ENCODE measurements at places on chromosomes 12 and 14.

DNA sequence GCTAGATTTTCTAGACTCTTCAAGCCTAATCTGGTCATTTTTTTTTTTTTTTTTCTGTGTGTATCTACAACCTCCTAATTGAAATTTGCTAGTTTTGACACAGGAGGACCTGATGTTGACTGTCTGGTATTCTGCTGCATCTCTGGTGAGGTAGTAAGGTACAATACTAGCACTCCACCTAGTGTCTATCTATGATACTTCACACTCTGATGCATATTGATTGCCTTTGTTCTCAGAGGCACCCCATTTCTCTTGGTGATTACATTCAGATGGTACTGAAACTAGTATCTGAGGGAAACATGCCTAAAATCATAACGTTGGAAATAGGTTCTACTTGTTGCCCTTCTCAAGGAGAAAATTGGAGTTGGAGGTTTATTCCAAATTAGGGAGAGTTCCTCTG, 930.5 kb upstream of the NOVA1 start:
- DNase-seq: peak; percentile 57

DNA sequence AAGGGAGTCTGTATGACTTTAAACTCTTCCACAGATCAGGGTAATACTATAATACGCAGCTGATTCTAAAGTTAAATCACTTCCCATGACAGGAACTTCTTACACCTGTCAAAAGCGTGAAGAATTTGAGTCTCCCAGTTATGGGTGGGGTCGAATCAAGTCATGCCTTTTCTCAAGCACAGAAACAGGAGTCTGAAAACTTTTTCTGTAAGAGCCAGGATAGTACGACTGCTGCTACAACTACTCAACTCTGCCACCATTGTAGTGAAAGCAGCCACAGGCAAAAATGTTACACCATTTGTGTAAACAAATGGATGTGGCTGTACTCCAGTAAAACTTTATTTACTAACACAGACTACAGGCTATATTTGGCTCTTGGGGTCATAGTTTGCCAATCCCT, 90.3 kb downstream of the DUSP6 start:
- DNase-seq: no peak

DNA sequence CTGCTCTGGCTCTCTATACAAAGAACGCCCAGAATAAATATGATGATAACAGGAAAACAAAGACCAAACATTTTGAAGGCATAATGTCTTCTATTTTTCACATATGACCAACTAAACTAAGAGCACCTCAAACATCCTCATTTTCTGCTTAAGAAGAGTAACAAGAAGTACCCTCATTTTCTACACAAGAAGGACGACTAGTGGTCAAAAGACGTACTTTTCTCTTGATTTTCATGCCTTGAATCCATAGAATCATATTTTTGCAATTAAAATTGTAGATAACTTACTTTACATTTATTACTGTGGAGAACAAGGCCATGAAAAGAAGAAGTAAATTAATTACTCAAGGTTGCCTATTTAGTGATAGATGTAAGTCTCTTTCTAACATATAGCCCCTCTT, 358.6 kb downstream of the DUSP6 start:
- DNase-seq: peak; percentile 80

DNA sequence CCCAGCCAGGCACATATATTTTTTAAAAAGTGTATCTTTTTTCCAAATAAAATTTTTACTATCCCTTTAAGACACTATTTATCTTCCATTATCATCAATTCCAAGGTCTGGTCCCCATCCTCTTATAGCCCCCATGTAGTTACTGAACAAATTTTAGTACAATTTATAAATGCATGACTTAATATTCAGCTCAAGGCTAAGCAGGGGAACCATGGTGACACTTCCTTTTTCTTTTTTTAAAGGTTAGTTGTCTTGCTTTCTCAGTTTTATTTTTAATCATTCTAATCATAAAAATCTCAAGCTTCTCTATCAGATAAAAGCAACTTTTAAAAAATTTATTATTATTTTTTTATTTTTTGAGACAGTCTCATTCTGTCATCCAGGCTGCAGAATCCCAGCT, 92.3 kb downstream of the TRAFD1 start:
- DNase-seq: no peak

DNA sequence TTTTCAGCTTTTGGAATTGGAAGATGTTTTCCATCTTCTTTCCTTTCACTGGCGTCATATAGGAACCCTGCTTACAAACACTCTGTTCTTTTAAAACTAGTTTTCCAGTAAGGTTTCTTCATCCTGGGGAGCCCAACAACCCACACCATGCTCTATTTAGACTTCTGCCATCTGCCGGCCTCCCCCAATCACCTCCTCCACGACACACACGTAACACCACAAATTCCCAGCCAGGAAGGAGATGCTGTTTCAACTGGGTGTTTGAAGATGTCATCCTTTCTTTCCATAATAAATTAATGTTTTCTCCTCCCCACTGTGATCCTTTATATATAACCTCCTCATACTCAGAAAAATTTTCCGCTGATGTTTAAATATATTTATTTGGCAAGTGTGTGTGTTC, 231.4 kb upstream of the DDHD1 start:
- no peak for DNase-seq

GRCh38 chr12:21337453-21337852, 2.7 kb upstream of the SLCO1A2 start:
- no peak for DNase-seq

- DNase-seq: no peak
Observed at GRCh38 chr12:109840305-109841074, 7.3 kb upstream of the TRPV4 start.

DNA sequence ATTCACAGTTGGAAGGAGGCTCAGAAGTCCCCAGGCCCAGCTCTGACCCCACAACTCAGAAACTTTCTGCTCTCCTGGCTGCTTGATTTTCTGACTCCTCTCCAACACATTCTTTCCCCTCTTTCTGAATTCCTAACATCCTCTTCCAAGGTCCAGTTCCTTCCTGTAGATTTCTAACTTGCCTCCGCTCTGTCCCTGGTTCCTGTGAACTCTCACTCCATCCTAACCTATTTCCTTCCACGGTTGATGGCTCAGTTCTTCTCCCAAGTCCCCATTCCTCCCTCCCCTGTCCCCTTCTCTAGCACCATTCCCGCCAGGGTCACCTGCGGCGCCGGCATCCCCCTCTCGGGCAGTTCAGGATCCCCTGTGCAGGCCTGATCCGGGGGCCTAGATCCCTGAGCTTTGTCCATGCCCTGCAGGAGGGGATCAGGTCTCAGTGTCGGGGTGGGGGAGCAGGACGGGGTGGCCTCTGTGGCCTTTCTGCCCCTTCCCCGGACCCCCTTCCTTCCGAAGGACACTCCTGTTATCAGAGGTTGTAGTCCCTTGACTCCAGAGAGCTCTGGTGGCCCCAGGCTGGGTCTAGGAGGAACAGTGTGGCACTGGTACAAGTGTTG, 6.0 kb upstream of the SLC22A17 start:
- no peak for DNase-seq

DNA sequence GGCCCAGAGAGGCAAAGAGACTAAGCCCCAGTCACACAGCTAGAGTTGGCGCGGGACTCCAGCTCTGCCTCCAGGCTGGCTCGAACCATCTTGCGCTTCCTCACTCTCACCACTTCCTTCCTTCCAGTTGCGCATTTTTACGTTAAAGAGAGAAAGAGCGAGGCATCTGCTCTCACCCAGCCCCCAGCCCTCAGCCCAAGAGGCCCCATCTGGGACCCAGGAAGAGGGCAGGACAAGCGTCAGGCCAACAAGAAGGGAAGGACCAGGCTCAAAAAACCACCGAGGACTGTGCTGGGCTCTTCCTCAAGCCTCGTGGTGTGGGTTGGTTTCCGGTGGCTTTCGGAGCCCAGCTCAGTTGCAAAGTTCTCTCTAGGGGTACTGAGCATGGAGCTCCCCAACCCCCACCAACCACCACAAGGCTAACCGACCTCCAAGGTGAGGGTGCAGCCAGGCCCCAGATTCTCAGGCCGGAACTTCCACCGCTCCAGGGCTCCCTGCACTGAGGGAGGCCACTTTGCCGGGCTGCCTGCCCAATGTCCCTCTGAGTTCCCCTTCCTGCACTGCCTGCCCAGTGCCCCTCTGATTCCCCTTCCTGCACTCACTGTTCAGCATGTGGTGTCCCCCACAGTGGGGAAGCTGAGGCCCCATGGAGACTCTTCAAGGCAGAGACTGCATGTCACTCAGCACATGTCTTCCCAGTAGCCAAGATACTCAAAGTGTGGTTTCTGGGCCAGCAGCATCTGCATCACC, 35.9 kb downstream of the TESC start:
- DNase-seq: no peak

- no peak for DNase-seq
Observed at GRCh38 chr12:129110575-129110974, 257.3 kb downstream of the GLT1D1 start.

DNA sequence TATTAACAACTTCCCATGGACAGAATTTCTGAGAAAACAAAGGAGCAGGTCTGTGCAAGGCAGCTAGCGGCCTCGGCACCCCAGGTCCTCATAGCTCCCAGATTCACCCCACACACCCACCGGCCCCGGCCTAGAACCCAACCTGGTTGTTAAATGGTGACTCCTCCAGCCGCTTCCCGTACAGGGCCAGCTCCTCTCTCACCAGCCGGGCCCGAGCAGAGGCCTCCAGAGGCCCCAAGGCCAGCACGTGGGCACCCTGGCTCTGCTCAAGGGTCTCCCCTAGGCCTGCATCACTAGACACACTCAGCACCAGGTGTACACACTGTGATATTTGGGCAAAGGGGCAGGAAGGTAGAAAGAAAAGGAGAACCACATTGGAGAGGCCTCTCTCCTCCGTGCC, 30.3 kb downstream of the TEP1 start:
- DNase-seq: no peak

DNA sequence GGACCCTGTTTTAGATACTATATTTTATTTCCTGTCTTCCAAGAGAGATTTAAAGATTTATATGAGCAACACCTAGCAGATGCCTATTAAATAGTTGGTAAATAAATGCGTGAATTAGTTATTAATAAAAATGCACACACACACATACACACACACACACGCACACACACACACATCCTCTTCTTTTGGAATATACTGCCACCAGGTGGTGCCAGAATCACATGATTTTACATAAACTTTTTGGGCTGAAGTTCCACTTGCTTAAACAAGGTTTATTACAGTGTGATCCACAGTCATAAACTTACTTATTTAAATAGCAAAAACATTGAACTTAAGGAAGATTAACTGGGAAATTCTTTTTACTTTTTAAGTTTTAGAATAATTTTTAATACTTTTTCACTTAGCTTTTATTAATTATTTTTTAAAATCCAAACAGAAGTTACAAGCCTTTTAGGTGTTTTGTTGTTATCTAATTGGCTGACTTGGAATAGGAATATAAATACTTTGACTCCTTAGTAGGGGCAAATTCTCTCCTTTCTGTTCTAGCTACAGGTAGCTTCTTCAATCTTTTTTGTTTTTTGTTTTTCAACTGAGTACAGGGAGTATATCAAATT, 17.5 kb downstream of the RAD51B start:
- DNase-seq: peak; percentile 87

GRCh38 chr12:6358881-6359280, 16.5 kb downstream of the SCNN1A start:
- DNase-seq: no peak

GRCh38 chr12:65343230-65343629, 64.7 kb downstream of the MSRB3 start:
- no peak for DNase-seq
